ENCODE measurements at places on chromosomes 4 and X.

DNA sequence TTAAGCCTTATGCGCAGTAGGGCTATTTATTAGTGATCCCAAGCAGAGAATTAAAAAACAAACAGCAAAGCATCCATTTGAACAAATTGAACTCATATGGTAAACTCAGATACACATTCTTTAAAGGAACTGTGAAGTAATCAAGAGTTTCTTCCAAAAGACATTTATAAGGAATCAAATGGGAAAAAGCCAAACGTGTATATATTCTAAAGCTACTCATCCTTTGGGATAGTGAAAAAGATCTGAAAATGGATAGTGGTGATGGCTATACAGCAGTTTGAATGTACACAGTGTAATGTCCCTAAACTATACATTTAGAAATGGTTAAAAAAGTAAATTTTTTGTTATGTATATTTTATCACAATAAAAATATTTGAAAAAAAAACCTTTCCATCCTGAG lies 16.6 kb upstream of the HPGDS start:
- DNase-seq = no peak

DNA sequence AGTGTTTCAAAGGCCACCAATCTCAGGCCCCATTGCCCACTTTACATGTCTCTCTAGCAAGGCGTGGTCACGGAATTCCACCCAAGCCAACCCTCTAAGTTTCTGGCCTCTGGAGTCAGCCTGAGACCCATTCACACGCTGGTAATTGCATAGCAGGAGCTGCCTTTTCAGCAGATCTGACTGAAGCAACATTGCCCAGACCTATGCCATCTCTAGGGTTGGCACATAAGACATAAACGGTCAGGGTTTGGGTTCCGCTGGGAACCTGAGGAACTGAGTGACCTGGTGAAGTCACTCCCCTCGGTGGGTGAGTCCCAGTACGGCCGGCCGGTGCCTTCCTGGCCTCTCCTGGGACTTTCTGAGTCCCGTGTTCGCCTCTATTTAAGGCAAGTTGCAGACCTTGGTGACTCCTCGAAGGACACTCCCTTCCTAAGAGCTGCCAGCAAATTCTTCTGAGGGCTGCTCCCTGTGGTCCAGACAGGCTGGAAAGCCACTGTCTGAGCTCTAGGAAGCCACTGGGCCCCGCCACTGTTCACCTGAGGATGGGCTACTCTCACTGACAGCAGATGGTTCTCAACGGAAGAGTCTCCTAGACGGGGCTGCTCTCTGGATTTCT lies 15.9 kb downstream of the CTAG1A start:
- DNase-seq = peak; percentile 33

GRCh38 chrX:138986866-138987265 lies 275.3 kb upstream of the FGF13 start:
- DNase-seq = no peak

DNA sequence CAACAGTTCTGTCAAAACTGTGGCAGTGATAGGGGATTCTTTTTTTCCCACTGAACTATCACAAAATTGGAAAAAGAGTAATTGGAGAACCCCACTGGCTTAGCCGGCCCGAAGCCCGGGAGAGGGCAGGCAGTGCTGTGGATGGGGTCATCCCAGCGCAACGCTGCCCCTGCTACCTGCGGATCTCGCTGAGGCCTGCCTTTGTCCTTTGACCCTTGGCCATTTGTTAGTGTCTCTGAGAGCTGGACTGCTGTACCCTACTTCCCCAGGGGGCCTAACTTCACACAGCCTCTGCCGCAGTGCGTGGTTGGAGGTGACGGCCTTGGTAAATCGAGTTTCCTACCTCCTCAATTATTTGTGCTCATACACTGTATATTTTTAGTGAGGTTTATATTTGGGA lies 43.0 kb upstream of the MSANTD1 start:
- DNase-seq = no peak

DNA sequence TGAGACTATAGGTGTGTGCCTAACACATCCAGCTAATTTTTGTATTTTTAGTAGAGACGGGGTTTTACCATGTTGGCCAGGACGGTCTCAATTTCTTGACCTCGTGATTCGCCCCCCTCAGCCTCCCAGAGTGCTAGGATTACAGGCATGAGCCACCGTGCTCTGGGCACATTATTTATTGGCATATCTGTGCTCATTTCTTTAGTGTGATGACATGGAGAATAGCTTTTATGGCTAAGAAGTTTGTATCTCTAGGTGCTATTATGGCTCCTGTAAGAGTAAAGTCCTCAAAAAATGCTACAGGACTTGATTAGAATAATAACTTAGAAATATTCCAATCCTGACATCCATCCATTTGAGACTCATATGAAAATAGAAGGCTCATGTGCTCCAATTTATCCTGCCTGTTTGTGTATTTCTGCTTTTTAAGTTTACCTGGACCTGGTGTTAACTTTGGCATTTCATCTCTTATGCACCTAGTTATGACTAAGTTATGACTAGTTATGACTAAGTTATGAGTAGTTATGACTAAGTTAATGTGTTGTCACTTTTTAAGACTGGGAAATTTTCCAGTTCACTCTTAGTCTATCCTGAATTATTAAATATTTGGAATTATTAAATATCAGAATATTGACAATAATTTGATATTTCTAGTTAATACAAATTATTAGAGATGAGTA lies 36.4 kb upstream of the UNC5C start:
- DNase-seq = no peak

DNA sequence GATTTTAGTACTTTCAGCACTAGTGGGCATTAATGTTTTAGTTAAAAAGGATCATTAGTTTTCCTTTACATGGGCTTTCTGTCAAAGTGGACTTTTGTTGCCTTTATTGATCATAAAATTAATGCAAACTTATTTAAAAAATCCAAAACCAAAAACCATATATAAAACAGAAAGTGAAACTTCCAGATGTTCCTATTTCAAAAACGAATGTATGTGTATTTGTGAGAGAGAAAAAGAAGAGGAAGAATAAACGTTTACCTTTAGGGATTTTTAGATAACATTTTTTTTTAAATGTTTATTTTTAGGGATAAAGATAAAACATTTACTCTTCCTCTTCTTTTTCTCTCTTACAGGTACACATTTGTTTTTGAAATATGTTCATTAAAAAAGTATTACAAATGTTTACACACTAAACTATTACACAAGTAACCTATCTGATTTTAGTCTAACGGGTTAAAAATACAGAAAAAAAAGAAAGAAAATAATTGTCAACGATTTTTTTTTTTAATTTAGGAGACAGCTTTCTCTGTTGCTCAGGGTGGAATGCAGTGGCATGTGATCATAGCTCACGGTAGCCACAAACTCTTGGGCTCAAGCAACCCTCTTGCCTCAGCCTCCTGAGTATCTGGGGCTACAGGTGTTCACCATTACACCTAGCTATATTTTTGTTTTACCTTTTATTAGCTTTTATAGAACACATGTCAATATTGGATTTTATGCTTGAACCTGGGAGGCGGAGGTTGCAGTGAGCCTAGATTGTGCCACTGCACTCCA lies 16.8 kb upstream of the COX18 start:
- no peak for DNase-seq

DNA sequence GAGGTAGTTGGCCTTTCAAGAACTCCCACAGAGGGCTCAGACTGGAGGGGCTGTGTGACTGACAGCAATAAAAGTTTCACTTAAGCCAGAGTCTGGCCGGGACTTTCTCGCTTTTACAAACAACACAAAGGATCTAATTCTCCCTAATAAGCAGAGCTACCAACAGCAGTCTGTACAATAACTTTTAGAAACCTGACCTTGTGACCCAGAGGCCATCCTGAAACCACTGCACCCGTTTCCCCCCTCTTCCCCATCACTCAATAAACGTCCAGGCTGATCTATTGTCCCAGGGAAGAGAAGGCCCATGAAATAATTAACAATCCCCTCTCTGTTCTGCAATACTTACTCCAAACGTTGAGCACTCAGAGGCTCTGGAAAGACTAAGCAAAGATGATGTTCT lies 442.4 kb downstream of the ZIC3 start:
- DNase-seq = no peak

Data from EH (cell line).